ENCODE measurements at places on chromosomes 3 and 15.

DNA sequence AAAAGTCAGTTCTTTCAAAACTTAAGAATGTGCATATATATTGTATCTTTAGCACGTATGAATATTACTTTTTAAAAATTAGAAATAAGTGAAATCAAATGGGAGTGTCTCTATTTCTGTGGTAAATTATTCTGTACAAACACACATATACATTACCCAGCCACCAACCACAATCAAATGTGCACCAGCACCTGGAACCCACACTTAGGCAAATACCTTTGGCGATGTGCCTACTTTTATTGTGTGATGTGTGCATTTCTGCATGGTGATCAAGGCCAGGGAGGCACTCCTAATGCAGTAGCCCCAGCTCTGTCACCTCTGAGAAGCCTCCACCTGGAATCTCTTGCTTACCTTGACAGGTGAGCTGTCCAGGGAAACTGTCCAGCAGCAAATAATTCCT lies 76.9 kb downstream of the PIK3R4 start:
- DNase-seq = no peak

GRCh38 chr15:41492597-41493204 lies 973 bp upstream of the ITPKA start:
- no peak for DNase-seq

- no peak for DNase-seq
Measured at GRCh38 chr3:55165704-55166405, 238.0 kb upstream of the LRTM1 start.

DNA sequence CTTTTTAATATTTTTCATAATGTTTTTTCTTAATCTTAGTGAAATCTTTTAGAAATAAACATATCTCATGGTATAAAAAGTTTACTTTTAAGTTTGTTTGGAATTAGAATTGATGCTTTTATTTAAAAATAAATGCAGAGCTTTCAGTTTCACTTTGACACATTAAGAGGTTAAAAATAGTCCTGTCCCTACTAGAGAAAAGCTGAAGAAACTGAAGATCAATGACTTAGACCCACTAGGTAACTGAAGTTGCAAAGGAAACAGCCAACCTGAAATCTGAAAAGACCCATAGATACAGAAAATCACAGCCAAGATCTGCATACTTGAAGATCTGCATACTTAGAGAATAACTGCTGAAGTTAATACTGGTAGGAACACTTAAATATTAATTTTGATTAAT lies 237.6 kb downstream of the RAP2B start:
- DNase-seq = no peak

- no peak for DNase-seq
Measured at GRCh38 chr3:38375072-38375471, 28.5 kb downstream of the XYLB start.

- DNase-seq = no peak
Measured at GRCh38 chr3:4993276-4994143, 14.3 kb downstream of the BHLHE40 start.

- DNase-seq = no peak
Measured at GRCh38 chr3:38000242-38000916, 9.8 kb downstream of the VILL start.

DNA sequence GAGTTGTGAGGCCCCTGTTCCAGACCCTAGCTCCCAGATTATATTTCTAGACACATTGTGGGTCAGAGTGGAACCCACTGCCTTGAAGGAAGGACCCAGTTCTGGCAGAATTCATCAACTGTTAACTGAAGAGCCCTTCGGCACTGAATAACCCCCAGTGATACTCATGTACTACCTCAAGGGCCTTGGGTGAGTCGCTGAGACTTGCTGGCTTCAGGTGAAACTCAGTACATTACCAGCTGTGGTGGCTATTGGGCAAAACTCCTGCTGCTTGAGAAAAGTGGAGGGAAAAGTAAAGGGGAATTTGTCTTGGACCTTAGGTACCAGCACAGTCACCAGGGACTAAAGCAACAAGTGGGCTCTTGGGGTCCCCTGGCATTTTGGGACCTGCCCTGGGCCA lies 394.9 kb upstream of the EPHA3 start:
- no peak for DNase-seq

DNA sequence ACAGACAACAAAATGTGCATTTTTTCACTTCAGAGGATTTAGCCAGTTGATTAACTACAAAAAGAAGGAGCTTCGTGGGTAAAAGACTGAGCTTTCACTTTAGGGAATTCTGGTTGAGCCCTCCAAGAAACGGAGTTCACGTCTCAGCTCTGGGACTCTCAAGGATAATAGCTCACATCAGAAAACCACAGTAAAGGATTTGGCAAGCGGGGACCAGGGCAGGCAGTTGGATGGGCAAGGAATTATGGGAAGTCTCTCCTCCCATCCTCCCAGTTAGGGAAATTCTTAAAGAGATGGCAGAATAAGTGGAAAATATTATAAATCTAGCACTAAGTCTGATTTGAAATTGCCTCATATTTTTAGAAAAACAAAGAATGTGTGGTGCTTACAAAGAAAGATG lies 188.3 kb upstream of the EOMES start:
- no peak for DNase-seq

- DNase-seq = no peak
Measured at GRCh38 chr3:195587406-195587805, 3.7 kb upstream of the APOD start.

DNA sequence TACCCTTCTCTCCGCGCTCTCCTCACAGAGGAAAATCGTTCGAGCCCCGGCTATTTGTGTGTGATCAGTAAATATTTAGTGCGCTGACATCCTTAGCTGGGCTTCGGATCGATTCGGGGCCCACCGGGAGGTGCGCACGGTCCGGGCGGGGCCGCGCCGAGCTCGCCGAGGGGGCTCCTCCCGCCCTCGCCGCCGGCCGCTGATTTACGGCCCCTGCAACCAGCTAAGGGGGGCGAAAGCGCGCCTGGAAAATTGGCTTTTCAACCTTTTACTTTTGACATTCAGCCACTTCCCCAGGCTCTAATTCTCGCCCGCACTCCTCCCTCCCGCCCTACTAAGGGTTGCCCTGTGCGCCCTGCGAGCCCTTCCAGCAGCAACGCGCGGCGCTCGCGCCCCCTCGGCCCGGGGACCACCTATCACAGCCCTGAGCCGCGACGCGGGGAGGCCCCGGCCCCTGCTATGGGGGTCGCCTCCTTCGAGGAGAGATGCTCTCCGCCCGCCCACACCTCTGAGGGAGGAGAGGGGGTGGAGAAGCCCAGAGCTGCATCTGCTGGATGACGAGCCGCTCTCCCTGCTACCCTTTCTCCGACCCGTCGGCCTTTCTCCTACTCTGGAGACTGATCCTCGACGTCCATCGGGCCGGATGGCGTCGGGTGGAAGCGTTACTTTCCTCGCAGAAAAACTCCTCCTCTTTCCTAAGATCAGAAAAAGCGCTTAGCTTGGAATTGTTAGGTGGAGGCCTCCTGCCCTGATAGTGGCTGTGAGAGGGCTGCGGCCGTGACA lies 7.8 kb upstream of the NR2F2 start:
- DNase-seq = no peak

- DNase-seq = peak; percentile 80
Measured at GRCh38 chr15:87777054-87777561, 479.4 kb downstream of the NTRK3 start.

GRCh38 chr15:76988867-76989780 lies 5.8 kb upstream of the PSTPIP1 start:
- DNase-seq = no peak

- DNase-seq = no peak
Measured at GRCh38 chr15:41493902-41494189, 172 bp downstream of the ITPKA start.

DNA sequence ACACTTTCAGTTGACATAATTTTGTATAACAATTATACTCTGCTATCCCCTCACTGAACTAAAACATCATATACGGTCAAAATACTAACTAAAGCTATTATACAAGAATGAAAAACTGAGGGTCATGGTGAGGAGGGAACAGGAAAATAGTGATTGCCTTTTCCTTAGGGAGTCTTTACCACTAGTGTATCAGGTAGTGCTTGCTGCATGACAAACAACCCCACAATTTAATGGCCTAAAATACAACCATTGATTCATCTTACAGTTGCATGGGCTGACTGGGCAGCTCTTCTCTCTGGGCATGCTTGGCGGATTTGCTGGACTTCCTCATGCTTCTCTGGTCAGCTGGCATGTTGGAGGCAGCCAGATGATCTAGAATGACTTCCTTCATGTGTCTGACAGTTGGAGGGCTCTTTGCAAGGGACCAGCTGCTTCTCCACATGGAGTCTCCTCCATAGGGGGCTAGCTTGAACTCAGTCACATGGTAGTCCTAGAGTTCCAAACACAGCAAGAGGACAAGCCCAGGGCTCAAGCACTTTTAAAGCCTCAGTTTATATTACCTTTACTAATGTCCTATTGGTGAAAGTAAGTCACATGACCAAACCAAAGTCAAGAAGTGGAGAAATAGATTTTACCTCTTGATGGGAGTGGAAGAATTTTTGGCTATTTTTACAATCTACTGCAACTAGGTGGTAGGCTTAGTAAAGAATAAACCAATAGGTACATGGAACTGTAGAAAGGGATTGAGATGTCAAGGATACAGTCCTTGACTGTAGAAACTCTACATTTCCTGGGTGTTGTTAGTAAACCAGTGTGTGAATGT lies 18.8 kb downstream of the THAP10 start:
- no peak for DNase-seq

- DNase-seq = no peak
Measured at GRCh38 chr3:53153980-53154379, 7.0 kb upstream of the PRKCD start.

GRCh38 chr3:148551767-148552260 lies 145.9 kb upstream of the AGTR1 start:
- DNase-seq = no peak

- DNase-seq = no peak
Measured at GRCh38 chr15:70322051-70322668, 224.4 kb upstream of the TLE3 start.

DNA sequence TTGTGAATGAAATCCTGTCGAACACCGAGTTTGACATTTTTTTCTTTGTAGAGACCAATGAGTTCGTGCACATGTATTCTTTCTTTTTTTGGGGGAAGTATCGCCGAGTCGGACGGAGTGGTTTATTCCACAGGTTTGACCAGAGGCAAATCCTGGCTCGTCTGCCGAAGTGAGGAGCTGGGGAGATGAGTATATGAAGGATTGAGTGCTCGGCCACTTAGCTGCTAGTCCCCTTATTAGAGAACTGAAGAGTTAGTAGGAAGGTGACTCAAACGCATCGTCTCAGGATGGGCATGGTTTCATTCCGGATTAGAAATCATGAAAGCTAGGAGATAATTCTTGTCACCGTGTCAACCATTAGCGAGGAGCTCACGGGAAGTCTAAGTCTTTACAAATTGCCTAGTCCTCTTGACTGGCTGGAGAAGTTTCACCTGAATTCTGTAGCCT lies 154.7 kb upstream of the GOLIM4 start:
- no peak for DNase-seq

- no peak for DNase-seq
Measured at GRCh38 chr3:45979378-45979777, 16.2 kb downstream of the FYCO1 start.

- DNase-seq = peak; percentile 3
Measured at GRCh38 chr3:56928379-56929068, 126.8 kb upstream of the ARHGEF3 start.

DNA sequence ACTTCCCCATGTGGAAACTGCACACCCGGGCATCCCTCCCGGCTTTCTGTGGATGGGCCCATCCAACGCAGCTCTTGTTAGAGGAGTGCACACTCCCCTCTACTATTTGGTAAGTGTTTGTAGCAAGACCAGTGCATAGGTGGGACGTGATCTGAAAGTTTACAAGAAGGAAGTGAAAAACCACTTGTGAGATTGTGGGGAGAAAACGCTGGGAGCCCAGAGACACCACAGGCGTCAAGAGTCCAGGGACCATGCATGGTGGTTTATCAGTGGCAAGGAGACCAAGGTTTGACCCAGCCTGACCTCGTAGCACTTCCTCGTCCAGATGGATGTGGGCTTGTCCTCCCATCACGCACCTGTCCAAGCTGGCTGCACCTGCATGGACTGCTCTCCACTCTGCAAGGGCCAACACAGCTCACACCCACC lies 51.6 kb downstream of the ATP10A start:
- no peak for DNase-seq

DNA sequence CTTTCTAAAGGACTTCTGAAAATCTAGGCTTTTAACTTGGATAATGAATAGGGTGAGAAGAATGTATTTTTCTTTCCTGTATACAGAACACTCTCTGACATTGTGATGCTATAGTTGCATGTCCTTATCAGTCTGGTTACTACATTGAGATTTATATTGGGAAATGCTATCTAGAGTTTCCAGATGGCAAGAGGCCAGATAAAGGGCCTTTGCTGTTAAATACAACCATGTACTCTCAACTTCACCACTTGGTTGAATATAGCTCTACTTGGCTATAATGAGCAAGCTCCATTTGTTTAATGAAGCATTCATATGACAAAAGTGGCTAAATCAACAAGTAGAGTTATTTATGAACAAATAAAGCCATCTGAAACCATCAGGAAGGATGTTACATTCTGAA lies 91.0 kb downstream of the IGSF11 start:
- DNase-seq = no peak

DNA sequence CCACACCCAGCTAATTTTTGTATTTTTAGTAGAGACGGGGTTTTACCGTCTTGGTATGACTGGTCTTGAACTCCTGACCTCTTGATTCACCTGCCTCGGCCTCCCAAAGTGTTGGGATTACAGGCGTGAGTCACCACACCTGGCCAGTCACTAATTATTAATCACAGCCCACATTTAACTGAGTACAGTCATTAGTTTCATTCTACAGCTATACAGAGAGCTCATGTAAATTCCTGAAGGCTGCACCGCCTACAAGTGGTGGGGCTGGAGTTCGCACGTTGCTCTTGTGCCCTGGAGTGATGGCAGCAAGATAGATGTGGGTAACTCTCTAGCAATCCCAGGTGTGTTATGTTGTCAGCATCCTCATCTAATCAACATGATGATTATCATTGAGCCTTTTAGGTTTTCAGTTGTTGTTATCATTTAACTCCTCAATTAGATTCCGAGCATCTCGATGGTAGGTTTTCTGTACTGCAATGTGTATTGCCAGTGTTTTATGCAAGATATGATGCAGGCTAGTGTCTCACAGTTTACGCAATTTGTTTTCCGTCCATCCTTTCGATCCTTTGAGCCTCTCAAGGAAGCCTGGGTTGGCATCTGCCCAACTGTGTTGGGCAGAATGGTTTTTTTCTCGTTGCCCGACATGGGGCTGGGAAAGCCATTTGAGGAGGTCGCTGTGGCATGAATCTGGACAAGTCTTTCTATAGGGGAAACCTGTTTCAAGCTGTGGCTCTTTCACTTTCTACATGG lies 216.3 kb downstream of the LPP start:
- no peak for DNase-seq

- no peak for DNase-seq
Measured at GRCh38 chr3:148975248-148975647, 16.1 kb upstream of the GYG1 start.

GRCh38 chr15:90154861-90155626 lies 46.1 kb upstream of the SEMA4B start:
- DNase-seq = peak; percentile 91

- peak; percentile 8 for DNase-seq
Measured at GRCh38 chr15:60674704-60675395, 195.9 kb upstream of the ICE2 start.

- DNase-seq = no peak
Measured at GRCh38 chr3:41053220-41053619, 146.1 kb upstream of the CTNNB1 start.
